Neural progenitor cell (in vitro differentiated cells): ENCODE measurements at places on chromosomes 1 and 21. TPM values are rescaled to one million over a fixed set of nuclear protein-coding genes. Genes with fewer than 3 reads are reported as not detected.

- H3K27ac ChIP-seq = no peak overlapping the region
- no peak for DNase-seq
- peaks cover 6% of the 10 kb centered on the region for H3K4me1 ChIP-seq
- H3K36me3 ChIP-seq = no peaks in the 10 kb centered on the region
- H3K27me3 ChIP-seq = no peaks in the 10 kb centered on the region
These were observed 4.9 kb upstream of the KIF14 start for GRCh38 chr1:200625381-200625824.

DNA sequence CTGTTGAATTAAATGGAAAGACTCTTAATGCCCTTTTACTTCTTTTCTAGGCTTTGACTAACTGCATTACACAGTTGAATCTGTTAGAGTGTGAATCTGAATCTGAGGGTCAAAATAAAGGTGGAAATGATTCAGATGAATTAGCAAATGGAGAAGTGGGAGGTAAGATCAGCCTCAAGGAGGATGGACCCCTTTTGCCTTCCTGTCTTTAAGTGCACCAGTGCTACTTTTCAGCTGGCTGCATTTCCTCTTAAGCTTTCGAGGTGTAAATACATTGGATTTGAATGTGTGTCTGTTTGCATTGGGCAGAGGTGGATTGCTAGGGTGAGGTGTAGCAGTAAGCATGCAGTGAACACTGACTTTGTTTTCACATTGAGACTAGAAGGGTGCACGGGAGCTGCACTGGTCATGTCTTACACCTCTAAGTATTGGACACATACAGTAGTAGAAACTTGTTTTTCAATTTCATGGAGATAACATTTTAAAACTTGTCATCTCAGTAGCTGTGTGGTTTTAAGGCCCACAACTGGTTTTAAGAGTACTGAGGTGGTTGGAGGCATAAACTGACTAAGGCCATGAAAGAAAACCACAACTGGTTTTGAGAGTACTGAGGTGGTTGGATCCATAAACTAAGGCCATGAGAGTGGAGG, 35.4 kb downstream of the MIA3 start:
- H3K27me3 ChIP-seq = no peaks in the 10 kb centered on the region
- H3K4me1 ChIP-seq = no peaks in the 10 kb centered on the region
- no peak for DNase-seq
- no peak overlapping the region for H3K27ac ChIP-seq
- H3K36me3 ChIP-seq = peaks cover 37% of the 10 kb centered on the region

DNA sequence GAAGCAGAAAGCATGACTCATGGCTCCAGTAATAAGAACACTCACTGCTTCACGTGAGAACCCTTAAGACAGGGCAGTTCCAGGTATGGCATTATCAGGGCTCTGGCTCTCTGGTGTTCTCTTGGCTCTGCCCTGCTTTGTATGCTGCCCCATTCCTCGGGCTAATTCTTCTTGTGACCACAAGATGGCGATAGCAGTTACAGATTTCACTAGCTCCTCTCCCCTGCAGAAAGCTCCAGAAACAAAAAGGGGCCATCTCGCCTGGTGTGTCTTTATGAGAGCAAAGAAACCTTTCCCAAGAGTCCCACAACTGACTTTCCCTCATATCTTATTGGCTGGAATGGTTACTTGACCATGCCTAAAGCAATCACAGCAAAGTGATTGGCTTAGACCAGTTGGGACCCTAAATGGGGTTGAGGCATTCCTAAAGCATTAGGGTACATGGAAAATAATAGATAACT, 60.1 kb downstream of the F3 start:
- H3K27me3 ChIP-seq = no peaks in the 10 kb centered on the region
- no peak overlapping the region for H3K27ac ChIP-seq
- peak; percentile 77 for DNase-seq
- no peaks in the 10 kb centered on the region for H3K36me3 ChIP-seq
- no peak overlapping the region for H3K4me3 ChIP-seq

DNA sequence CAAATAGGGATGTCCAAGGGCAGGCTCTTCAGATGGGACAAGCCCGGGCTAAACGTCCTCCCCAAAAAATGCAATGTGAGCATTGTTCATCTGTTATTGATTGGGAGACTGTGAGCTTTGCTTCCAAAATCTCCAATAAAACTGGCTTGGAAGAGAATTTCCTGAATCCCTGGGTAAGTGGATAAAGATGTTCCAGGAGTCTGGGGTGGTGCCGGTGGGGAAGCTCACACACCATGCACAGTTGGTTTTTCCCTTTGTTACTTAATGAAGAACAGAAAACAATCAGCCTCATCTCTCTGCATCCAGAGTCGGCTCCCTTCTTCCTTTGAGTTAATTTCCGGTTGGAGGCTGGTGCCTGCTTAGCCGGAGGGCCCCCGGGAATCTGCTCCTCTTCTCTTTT, 72.1 kb upstream of the ZBTB40 start:
- no peak overlapping the region for H3K4me3 ChIP-seq
- H3K36me3 ChIP-seq = no peaks in the 10 kb centered on the region
- peaks cover 8% of the 10 kb centered on the region for H3K4me1 ChIP-seq
- no peak overlapping the region for H3K27ac ChIP-seq
- no peaks in the 10 kb centered on the region for H3K27me3 ChIP-seq

DNA sequence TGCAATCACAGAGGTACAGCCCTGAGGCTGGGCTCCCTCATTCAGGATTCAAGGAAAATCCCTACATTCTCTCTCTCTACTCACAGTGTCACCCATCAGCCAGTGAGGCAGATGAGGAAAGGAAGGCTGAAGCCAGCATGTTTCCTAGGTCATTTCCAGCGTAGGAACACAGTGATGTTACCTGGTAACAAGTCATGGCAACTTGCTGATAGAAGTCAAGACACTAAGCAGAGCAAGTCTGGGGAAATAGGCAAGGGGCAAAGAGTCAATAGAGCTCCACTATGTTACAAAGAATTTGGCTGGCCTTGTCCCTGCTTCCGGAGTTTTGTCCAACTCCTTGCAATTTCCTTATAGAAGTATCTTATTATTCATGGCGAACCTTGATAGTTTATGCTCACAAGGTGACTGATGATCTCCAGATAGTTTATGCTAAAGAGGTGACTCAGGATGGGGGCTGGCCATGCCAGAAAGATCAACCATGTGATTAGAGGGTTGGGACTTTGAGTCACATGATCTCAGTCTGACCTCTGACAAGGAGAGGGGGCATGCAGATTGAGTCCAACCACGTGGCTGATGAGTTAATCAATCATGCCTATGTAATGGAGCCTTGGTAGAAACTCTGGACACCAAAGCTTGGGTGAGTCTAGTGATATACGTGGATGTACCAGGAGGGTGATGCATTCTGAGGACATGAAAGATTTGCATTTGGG, 51.1 kb downstream of the SUSD4 start:
- no peak overlapping the region for H3K4me3 ChIP-seq
- peaks cover 7% of the 10 kb centered on the region for H3K4me1 ChIP-seq
- no peak overlapping the region for H3K27ac ChIP-seq

DNA sequence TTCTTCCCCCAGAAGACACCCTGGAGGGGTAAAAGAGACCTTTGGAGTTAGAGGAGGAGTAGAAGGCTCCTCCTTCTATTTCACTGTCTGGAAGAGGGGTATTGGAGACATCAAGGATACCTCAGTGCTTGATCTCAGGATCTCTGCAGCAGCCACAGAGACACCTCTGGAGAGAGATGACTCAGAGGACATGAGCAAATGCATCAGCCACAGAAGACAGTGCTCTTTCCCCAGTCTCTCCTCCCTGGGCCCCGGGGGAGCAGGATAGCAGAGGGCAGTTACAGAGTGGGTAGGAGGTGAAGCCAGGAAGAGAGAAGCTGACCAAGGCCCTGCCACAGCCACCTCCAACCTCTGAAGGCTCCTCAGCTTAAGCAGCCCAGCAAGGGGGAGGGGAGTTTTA, 15.3 kb upstream of the TEDDM1 start:
- no peaks in the 10 kb centered on the region for H3K4me1 ChIP-seq
- H3K36me3 ChIP-seq = no peaks in the 10 kb centered on the region
- no peak overlapping the region for H3K27ac ChIP-seq
- DNase-seq = no peak

DNA sequence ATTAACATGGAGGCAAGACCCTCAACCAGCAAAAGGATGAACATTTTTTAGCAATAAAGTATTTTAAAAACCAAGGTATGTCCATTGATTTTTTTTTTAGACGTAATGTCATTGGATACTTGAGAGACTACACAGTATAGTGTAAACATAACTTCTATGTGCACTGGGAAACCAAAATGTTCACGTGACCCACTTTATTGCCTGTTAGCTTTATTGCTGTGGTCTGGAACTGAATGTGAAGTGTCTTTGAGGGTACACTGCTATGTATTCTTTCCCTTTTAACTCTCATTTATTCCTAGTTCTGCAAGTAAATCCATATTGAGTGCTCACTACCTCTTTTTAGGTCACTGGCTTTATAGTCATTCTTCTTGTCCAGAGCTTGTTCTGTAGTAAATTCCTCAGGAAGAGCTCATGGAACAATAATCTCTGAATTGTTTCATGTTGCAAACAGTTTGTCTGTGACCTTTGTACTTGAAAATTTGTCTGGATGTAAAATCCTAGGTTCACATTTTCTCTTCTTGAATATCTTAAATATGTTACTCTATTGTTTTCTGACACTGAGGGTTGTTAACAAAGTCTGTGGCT, 20.6 kb downstream of the ABCD3 start:
- H3K27me3 ChIP-seq = no peaks in the 10 kb centered on the region
- H3K36me3 ChIP-seq = peaks cover 10% of the 10 kb centered on the region
- H3K4me3 ChIP-seq = no peak overlapping the region

GRCh38 chr1:76110666-76111065, 36.1 kb downstream of the ST6GALNAC3 start:
- H3K27ac ChIP-seq = no peak overlapping the region
- H3K4me3 ChIP-seq = no peak overlapping the region
- H3K36me3 ChIP-seq = no peaks in the 10 kb centered on the region
- no peaks in the 10 kb centered on the region for H3K27me3 ChIP-seq

DNA sequence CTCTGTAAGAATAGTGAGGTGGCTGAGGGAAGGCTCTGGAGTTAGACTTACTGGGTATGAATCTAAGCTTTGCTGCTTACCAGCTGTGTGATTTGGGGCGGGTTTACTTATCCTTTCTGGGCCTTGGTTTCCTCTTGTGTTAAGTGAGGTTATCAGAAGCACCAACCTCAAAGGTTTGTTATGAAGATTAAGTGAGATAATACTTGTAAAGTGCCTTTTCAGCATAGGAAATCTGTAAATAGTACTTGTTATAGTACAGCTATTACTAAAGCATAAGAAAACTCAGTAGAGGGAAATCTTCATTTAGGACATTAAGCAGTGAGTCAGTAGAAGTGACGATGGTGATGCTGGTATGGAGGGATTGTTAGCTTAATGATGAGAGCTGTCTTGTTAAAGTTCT, 12.1 kb downstream of the HHAT start:
- H3K4me1 ChIP-seq = peaks cover 4% of the 10 kb centered on the region
- H3K4me3 ChIP-seq = no peak overlapping the region
- no peak for DNase-seq
- H3K27ac ChIP-seq = no peak overlapping the region

DNA sequence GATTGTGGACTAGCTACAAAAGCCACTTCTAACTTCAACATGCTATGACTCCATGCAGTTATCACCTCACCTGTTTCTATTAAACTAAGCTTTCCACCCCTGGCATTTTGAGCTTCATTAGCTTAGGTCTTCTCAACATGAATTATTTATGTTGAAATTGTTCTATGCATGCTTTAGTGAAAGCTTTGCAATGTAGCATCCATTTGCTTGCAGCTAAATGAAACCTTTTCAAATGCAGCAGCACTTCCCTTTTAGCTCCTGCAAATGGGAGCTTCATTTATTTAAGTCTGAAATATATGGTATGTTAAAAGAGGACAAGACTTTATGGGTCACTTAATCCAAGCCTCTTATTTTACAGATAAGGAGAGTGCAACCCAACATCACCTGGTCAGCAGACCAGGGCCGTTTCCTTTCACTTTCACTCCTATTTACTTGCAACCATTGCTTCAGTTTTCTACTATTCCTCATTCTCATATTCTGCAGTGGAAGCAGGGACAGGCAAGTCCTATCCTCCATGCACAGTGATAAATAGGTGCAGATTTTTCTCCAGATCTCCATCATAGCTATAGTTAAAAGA, 56.4 kb upstream of the SAMSN1 start:
- H3K27ac ChIP-seq = no peak overlapping the region
- DNase-seq = no peak
- no peaks in the 10 kb centered on the region for H3K4me1 ChIP-seq
- no peaks in the 10 kb centered on the region for H3K36me3 ChIP-seq
- no peak overlapping the region for H3K4me3 ChIP-seq

DNA sequence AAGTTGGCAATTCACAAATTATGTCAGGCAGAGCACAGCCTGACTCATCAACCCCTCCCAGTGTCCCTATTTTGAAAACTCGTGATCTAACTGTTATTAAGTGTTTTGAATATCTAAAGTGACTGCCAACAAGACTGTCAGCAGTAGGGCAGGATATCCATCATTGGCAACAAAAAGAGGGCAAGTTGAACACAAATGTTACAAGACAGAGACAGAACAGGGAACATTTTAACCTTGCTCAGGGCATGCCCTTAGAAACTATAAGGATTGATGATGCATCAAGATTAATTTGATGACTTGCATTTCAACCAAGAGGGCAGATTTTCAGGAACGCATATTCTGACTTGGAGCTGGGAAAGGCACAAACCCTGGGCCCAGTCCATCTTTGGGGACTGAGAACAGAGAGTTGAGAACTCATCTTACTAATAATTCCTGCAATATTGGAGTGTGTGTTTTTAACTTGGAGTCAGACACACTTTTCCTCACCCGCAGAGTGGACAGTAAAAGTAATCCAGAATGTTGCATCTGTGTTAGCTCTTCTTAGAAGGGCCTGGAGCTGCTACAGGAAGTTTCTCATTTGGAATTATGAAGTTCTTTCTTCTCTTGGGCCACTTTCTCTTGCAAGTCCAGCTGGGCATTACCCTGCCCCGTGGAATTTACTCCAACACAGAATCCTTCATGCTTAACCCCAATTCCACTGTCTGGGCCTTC, 317.2 kb downstream of the LTN1 start:
- H3K4me1 ChIP-seq = no peaks in the 10 kb centered on the region
- no peak overlapping the region for H3K27ac ChIP-seq
- H3K4me3 ChIP-seq = no peak overlapping the region

DNA sequence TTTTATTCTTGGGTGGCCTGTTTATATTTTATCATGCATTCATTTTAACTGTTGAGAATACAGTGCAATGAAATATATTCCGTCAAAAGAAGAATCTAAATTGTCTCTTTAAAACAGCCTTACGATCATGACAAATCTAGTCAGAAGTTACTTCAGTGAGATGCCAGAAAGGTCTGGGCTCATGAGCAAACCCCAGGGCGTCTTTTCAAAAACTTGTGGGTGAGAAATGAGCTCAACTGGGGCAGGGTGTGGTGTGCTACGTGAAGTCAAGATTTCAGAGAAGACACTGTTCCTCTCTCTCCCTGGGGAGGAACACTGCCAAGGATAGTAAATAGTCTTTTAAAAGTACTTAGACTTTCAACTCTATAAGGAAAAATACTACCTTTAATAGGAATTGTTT, 13.4 kb upstream of the UAP1 start:
- no peaks in the 10 kb centered on the region for H3K27me3 ChIP-seq
- no peak overlapping the region for H3K4me3 ChIP-seq
- no peaks in the 10 kb centered on the region for H3K4me1 ChIP-seq
- no peak overlapping the region for H3K27ac ChIP-seq
- no peak for DNase-seq

- peak; percentile 33 for DNase-seq
- H3K4me3 ChIP-seq = peak overlapping the region; percentile 99
- peaks cover 8% of the 10 kb centered on the region for H3K27me3 ChIP-seq
- no peak overlapping the region for H3K27ac ChIP-seq
- no peaks in the 10 kb centered on the region for H3K36me3 ChIP-seq
These were observed 926 bp upstream of the MRPL55 start for GRCh38 chr1:228109962-228110488.

The SPATA45 gene
- 1.1 TPM in 1 of 2 replicates, not detected in the other for total RNA-seq

The CENPS gene
- total RNA-seq = 16.2 and 17.6 TPM in 2 replicates

The DPT gene
- total RNA-seq = not detected in 2 replicates

The LRRC40 gene
- 48.6 and 88.1 TPM in 2 replicates for total RNA-seq

The TSACC gene
- total RNA-seq = 0.87 TPM in 1 of 2 replicates, not detected in the other

The UQCRH gene
- total RNA-seq = 613 and 872 TPM in 2 replicates

The SLC44A3 gene
- 0.25 and 1.7 TPM in 2 replicates for total RNA-seq

The NAXE gene
- 32.8 and 51.3 TPM in 2 replicates for total RNA-seq

The CFAP45 gene
- total RNA-seq = not detected in 2 replicates

The VSIG8 gene
- total RNA-seq = not detected in 2 replicates
